Activated naive CD4-positive, alpha-beta T cell treated with anti-CD3 and anti-CD28 coated beads, Interleukin-2, amount 50 U/mL, for 16 hours (primary cell): ENCODE measurements at places on chromosomes 12 and 14.

DNA sequence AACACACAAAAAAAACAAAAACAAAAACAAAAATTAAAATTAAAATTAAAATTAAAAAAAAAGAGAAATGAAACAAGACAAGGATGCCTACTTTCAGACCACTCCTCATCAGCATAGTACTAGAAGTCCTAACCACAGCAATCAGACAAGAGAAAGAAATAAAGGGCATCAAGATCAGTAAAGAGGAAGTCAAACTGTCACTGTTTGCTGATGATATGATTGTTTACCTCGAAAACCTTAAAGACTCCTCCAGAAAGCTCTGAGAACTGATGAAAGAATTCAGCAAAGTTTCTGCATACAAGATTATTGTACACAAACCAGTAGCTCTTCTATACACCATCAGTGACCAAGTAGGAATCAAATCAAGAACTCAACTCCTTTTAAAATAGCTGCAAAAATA, 29.2 kb downstream of the ALG10 start:
- DNase-seq, result no peak

- no peak for DNase-seq
Observed at GRCh38 chr12:52193991-52194390, 2.2 kb upstream of the KRT80 start.

DNA sequence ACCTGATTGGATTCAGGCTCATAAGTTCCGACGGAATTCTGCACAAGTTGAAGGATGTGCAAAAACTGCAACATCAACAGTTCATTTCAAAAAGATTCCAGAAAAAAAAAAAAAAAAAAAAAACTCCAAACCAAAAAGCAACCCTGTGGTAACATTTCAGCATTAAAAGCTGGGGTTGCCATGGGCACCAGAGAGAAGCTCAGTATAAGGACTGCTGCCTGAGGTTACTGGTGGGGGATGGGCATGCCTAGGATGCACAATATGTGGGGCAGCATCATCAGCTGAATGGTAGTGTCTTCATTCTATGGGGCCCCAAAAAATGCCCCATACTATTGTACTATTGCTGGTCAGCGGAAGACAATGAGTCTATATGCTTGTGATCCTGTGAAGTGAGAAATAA, 44.7 kb downstream of the MBIP start:
- no peak for DNase-seq

- DNase-seq, result no peak
Observed at GRCh38 chr12:40336573-40337199, 111.9 kb downstream of the LRRK2 start.

- no peak for DNase-seq
Observed at GRCh38 chr12:99984271-99985128, at the start of gene ANKS1B. ANKS1B (minus strand) TSS chr12:99984936; CDS start chr12:99984237, 699 bp downstream.

- no peak for DNase-seq
Observed at GRCh38 chr14:38507299-38507698, 251.4 kb upstream of the CLEC14A start.

GRCh38 chr14:64612021-64612380, 62.2 kb downstream of the PPP1R36 start:
- DNase-seq, result no peak

DNA sequence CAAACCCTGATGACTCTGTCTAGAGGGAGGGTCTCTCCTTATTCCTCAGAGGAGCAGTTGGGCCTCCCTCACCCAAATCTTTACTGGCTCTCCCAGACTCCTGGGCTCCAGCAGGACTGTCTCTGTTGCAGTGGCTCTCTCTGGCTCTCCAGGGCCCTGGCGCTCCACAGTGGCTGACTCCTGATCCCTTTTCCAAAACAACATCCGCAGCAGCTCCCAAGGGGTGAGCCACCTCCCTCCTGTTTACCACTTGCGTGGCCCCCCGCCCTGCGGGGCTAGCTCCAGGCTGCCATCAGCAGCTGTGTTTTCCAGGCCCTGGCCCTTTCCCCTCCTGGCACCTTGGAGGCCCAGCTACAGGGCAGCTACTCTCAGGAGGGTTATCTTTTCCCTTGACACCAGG, 123.5 kb downstream of the CALM1 start:
- DNase-seq, result no peak

- DNase-seq, result no peak
Observed at GRCh38 chr12:105946493-105946901, 192.3 kb downstream of the NUAK1 start.

DNA sequence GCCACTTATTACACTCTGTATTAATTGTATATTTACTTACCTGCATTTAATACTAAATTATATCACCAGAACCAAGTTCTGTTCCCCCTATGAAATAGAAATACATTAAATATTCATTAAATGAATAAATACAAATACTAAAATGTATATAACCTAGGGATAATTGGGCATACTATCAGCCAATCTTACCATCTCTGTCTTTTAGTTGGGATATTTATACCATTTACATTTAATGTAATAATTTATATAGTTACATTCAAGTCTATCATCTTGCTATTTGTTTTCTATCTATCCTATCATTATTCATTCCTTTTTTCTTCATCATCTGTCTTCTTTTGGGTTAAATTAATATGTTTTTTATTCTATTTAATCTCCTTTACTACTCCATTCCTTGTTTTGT, 4.1 kb upstream of the ADAMTS20 start:
- DNase-seq, result no peak

GRCh38 chr14:77589099-77589498, 27.3 kb downstream of the SPTLC2 start:
- DNase-seq, result no peak

DNA sequence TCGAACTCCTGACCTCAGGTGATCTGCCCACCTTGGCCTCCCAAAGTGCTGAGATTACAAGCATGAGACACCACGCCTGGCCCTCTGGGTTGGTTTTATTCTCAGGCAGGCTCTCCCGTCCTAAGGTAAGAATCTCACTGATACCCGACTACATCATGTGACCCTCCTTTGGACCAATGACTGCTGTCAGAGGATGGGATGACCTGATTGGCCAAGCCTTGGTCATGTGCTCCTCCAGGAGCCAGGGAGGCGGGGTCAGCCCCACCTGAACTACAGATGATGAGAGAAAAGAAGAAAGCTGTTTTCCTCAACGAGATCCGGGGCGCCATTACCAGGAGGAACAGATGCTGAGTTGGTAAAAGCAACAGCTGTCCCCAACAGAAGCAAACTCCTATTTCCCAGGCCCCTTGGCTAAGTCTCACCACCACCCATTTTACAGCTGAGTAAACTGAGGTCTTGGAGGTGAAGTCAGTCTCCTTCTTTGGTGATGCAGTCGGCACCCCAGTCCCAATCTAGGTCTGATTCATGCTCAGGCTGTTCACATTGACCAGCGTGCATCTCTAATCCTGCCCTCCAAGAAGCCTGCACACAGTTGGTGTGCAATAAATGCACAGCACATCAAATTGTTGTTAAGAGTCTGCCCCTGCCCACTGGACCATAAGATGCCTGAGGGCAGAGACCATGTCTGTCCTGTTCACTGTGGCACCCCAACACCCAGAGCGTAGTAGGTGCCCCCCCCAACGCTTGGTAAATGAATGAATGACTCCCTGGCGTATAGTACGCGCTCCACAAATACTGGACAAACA, 118.8 kb downstream of the SCARB1 start:
- DNase-seq, result no peak

- DNase-seq, result no peak
Observed at GRCh38 chr14:60346706-60347105, 97.7 kb downstream of the PPM1A start.

DNA sequence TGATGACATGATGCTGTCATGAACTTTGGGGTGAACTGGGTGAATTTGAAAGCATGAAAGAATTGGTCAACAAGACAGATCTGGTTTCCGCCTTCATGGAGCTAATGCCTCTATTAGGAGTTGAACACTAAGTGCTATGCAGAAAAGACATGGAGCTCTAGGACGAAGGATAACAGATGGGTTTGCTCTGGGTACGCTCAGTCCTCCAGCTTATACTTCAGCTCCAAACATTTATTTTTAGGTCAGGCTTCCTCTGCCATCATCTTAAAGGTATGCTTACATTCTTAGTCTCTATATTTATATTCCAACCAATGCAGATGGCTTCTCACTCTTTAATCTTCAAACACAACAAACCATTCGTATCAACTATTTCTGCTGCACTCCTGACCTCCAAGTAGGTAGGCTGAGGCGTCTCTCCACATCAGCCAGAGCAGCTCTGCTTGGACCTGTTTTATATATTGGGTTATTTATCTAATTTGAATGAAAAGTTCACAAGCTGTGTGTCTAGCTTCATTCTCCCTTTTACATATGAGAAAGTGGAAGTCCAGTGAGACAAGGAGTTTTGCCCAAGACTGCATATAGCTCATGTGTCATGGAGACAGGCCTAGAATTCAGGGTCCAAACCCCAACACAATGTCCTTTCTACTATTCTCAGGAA, 226.3 kb downstream of the SPTSSA start:
- no peak for DNase-seq

- no peak for DNase-seq
Observed at GRCh38 chr12:113782873-113783272, 183.3 kb downstream of the RBM19 start.
